Foreskin fibroblast (primary cell): ENCODE measurements at places on chromosomes 13 and 19.

- no peak for DNase-seq
Measured at GRCh38 chr19:23804676-23805075, 46.0 kb upstream of the ZNF681 start.

DNA sequence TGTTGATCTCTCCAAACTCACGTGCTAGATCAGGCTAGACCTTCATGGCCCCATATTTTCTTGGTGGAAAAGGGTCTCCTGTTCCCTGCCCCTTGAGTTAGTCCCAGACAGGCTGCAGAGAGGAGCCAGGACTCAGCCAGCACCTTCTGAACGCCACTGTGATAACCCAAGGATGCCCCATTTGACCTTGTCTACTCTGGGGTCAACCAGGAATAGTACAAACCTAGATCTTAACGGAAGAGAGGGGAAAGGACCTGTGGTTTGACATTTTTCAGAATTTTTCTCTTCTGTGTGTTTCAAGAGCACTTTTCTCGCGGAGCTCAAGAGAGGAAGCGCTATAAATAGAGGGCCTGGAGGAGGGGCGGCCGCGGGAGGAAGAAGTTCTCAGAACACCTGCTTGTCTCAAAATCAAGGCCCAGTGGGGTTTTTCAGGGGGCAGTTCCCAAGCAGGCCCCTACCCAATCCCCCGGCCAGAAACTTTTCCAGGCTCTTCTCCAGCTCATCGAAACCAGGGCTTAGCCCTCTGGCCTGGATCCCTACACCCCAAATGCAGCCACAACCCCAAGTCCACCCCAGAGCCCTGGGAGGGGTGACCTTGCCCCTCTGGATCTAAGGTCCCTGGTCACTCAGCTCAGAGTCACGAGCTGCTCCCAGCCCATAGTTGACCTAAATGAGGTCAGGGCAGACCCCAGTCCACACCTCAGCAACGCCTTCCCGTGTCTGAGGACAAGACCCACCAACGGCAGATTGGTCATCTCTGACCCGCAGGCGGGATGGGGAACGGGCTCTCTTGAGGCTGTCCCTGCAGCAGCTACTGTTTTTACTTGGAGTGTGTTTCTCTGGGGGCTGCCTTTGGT is 75.6 kb upstream of the TM9SF2 start:
- DNase-seq = no peak

- no peak for DNase-seq
Measured at GRCh38 chr19:35628264-35628564, 622 bp upstream of the RBM42 start.

GRCh38 chr19:47494211-47494547 is 10.2 kb upstream of the KPTN start:
- DNase-seq = no peak

DNA sequence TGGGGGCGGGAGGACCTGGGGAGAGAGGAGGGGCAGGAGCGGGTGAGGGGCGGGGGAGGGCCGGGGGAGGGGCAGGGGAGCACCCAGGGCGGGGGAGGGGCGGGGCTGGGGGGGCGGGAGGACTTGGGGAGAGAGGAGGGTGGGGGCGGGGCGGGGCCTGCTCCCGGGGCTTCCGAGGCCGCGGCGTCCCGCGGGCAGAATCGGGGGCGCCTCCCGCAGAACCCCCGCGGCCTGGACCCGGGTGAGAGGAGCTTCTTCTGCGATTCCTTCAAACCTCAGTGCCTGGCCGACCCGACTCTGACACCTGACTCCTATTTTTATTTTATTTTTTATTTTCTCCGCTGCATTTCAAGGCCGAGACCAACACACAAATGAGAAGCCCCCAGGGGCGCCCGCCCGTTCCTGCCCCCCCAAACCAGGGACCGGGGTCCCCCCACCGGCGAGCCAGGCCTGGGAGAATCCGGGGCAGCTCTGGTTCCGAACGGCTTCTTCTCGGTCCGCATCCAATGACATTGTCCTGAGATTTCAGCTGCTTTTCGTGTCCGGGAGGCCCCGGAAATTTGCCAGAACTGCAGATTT is 470 bp upstream of the GRTP1 start:
- no peak for DNase-seq

- no peak for DNase-seq
Measured at GRCh38 chr13:62038214-62038613, 622.6 kb upstream of the PCDH20 start.

GRCh38 chr13:109494925-109495369 is 291.4 kb downstream of the IRS2 start:
- peak; percentile 63 for DNase-seq

- DNase-seq = no peak
Measured at GRCh38 chr13:40784540-40784939, 4.9 kb upstream of the SLC25A15 start.

- DNase-seq = no peak
Measured at GRCh38 chr19:58307736-58308135, 2.6 kb downstream of the ERVK3-1 start.

GRCh38 chr19:10013316-10013715 is at the start of gene RDH8:
RDH8 (plus strand) TSS chr19:10013483; CDS start chr19:10013498, 15 bp downstream.
- DNase-seq = no peak

- DNase-seq = peak; percentile 88
Measured at GRCh38 chr13:80399340-80400163, 58.6 kb upstream of the SPRY2 start.

GRCh38 chr13:78611040-78611439 is 7.7 kb upstream of the POU4F1 start:
- no peak for DNase-seq

GRCh38 chr13:26656919-26657318 is 99.4 kb downstream of the WASF3 start:
- peak; percentile 3 for DNase-seq

GRCh38 chr19:33554821-33555220 is 33.2 kb upstream of the PEPD start:
- DNase-seq = no peak

GRCh38 chr19:1475751-1476437 is 3.1 kb downstream of the C19orf25 start:
- DNase-seq = no peak

DNA sequence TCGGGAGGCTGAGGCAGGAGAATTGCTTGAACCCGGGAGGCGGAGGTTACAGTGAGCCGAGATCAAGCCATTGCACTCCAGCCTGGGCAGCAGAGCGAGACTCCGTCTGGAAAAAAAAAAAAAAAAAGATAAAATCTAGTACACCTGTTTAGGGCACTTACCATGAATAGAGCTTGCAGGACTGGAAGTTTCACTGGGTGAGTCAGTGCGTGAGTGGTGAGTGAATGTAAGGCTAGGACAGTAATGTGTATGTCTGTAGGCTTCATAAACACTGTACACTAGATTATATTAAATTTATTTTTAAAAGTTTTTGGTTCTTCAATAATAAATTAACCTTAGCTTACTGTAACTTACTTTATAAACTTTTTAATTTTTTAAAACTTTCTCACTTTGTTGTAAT is 22.9 kb downstream of the PPP5C start:
- DNase-seq = no peak

GRCh38 chr13:112764864-112765561 is 75.2 kb downstream of the ATP11A start:
- no peak for DNase-seq

- no peak for DNase-seq
Measured at GRCh38 chr19:16330806-16331690, 6.4 kb downstream of the KLF2 start.

GRCh38 chr13:48576448-48577010 is 43.6 kb upstream of the RCBTB2 start:
- DNase-seq = no peak

GRCh38 chr13:42275098-42275471 is 3.1 kb downstream of the AKAP11 start:
- DNase-seq = no peak

DNA sequence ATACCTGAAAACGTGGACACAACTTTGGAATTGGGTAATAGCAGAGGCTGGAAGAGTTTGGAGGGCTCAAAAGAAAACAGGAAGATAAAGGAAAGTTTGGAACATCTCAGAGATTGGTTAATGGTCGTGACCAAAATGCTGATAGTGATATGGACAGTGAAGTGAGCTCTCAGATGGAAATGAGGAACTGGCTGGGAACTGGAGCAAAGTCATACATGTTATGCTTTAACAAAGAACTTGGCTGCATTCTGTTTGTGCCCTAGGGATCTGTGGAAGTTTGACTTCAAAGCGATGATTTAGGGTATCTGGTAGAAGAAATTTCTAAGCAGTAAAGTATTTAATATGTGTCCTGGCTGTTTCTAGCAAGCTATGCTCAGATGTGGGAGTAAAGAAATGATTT is 136.2 kb downstream of the DNAJC3 start:
- DNase-seq = no peak

DNA sequence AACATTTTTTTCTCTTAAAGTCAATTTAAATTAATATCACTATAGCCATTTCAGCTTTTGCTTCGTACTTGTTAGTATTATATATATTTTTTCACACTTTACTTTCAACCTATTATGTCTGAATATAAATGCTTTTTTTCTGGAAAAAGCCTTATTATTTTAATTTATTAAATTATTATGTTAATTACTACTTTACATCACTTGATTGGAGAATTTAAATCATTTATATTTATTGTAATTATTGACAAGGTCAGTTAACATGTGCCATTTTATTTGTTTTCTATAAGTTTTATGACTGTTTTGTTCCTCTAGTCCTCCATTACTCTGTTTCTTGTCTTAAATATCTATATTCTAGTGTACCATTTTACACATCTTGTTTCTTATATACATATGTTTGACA is 1333.4 kb upstream of the MIR17HG start:
- no peak for DNase-seq

DNA sequence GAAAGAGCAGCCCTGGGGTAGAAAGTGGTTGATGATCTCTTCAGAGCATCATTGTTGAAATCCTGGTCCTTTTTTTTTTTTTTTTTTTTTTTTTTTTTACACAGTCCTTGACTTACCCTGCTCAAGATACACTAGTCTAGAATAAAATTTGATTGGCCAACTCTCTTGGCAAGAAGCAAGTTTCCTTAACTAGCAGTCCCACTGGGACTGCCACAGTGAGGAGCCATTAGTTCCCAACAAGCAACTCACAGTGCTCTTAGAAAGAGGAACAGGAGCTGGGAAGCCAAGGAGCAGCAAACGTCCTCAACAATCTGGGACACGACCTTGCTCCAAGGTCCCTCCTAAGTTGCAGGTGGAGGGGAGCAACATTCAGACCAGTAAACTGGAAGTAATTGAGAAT is 47.9 kb upstream of the INTS6 start:
- no peak for DNase-seq

GRCh38 chr19:38514812-38515633 is 81.5 kb downstream of the RYR1 start:
- DNase-seq = peak; percentile 78

DNA sequence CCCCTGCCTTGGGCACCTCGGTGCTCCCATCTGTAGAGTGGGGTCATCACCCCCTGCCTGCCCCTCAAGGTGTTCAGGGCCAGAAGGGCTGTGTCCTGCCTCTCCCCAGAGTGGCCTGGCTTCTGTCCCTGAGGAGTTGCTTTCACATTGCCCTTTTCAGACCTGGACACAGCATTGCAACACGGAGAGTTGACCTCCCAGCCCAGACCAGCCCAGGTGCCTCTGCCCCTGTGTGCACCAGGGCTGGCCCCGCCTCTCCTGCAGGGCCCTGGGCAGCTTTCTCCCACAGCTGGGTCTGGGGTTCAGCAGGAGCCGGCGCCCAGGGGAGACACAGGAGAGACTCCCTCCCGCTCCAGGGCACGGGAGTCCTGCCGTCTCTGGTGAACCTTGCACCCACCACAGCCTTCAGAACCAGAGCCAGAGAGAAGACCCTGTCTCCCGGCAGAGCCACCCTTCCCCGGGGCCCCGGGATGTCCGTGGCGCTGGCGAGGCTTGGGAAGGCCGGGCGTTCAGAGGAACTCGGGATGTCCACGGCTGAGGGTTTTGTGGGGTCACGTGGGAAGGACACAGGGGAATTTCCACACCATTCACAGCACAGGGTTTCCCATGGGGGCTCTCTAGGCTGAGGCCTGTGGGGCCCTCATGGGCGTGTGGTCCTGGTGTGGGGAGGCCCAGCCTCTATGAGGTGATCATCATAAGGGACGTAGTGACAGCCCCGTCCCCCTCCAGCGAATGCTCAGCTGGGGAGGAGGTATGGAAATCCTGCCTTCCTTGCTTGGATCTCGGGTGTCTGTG is 23.2 kb downstream of the C13orf46 start:
- no peak for DNase-seq

GRCh38 chr13:113879494-113880360 is 15.9 kb upstream of the GAS6 start:
- DNase-seq = no peak

DNA sequence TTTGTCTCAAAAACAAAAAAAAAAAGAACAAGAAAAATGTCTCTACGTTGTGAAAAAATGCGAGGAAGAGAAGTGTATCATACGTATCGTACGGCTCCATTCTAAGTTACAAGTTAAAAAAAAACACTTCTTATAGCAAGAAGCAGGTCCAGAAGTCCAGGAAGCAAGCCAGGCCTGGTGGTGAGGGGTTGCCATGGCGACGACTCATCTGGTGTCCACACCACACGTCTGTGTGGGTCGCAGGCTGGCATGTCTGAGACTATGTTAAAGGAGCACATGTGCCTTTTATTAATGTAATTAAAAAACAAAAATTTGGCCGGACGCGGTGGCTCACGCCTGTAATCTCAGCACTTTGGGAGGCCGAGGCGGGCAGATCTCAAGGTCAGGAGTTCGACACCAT is 5.9 kb downstream of the MED16 start:
- DNase-seq = peak; percentile 89

DNA sequence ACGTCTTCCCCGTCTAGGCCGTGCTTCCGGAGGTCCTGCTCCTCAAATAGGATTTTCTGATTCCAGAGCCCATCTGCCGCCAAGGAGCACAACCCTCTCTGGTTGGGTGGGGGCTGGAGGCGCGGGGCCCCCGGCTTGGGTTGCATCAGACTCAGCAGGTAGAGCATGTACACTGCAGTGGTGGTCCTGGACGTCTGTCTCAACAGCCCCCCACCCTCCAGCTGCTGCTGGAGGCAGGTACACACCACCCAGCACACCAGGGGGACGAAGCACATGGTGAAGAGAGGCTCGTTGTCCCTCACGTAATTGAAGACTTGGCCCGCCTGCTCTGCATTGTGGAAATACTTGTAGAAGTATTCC is 13.9 kb downstream of the NLRP12 start:
- no peak for DNase-seq

- no peak for DNase-seq
Measured at GRCh38 chr13:113660066-113660465, 2.1 kb upstream of the ATP4B start.

DNA sequence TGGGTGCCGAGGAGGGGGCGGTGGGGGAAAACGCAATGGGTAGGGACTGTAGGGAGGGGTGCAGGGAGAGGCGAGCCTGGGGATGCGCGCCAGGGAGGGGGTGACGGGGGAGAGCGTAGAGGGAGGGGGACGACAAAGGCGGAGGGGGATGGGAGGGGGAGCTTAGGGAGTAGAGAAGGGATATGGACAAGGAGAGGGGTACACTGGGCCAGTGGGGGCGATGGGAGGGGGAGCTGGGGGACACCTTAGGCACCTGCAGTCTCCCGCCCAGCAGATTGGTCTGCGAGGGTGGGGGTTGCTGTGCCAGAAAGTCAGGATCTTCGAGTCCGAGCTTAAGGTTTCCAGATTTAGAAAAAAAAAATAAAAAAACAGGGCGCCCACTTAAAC is 15.7 kb downstream of the CCDC124 start:
- DNase-seq = no peak

GRCh38 chr19:56312787-56313657 is 1.6 kb downstream of the ZSCAN5A start:
- no peak for DNase-seq

- DNase-seq = peak; percentile 91
Measured at GRCh38 chr13:33642374-33643065, 175.4 kb upstream of the RFC3 start.
